AG10803 (cell line): ENCODE measurements at places on chromosomes 1 and 21.

DNA sequence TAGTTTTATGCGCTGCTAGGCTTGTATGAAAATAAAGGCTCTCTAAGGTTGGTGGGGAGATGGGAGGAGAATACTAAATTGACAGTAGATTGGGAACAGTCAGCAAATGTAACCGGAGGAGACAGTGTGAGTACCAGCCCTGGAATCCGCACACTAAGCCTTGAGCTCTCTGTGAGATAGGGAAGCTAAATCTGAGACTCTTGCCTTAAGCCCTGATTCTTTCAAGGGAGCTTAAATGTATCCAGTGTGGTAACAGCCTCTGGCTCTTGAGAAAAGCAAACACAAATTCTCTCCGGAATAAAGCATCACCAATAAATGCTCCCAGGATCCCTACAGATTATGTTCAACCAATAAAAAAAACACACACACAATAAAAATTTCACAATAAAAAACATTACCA, 33.0 kb upstream of the PDPN start:
- no peak for DNase-seq

DNA sequence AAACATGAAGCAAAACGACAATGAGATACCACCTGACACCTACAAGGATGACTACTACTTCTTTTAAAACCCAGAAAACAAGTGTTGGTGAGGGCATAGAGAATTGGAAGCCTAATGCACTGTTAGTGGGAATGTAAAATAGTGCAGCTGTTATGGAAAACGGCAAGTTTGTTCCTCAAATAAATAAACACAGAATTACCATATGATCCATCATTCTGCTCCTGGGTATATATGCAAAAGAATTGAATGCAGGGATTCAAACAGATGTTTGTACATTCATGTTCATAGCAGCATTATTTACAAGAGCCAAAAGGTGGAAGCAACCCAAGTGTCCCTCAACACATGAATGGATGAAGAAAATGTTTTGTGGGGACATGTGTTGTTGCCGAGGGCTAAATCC, 1.4 kb upstream of the S100A8 start:
- DNase-seq, result no peak

DNA sequence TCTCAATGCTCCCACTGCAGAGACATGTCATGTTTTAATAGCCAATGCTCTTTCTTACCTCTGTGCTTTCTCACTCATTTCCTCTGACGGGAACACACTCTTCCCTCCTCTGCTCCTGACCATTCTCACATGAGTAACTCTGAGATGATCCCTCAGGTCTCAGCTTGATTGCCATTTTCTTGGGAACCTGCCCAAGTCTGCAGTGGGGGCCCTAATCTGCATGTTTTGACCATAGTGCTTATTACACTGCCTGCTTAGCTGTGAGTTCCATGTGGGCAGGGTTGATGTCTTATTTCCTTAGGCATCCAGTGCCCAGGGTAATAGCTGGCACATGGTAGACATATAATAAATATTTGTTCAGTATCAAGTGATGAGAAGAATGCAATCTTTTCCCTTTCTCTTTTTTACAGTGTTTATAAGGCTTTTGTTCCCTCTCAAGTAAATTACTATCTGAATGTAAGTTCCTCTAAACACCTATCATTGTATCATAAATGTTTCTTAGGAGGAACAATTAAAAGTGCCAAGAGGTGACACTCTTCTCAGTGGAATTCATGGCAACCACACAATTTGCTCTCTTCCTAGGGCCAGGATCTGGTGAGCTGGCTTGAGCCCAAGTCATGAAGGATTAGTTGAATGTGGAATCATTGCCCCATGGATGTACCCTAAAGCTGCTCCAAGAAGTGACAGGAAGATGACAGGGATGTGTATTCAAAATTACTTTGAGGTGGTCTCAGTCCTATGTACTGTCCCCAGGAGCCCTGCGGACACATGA, 485.4 kb upstream of the USP24 start:
- DNase-seq, result peak; percentile 67

GRCh38 chr1:54937469-54937868, 43.0 kb upstream of the TMEM61 start:
- no peak for DNase-seq

- DNase-seq, result no peak
Measured at GRCh38 chr1:107132780-107133179, 8.1 kb upstream of the NTNG1 start.

GRCh38 chr1:168054117-168054516, 82.6 kb downstream of the GPR161 start:
- no peak for DNase-seq

DNA sequence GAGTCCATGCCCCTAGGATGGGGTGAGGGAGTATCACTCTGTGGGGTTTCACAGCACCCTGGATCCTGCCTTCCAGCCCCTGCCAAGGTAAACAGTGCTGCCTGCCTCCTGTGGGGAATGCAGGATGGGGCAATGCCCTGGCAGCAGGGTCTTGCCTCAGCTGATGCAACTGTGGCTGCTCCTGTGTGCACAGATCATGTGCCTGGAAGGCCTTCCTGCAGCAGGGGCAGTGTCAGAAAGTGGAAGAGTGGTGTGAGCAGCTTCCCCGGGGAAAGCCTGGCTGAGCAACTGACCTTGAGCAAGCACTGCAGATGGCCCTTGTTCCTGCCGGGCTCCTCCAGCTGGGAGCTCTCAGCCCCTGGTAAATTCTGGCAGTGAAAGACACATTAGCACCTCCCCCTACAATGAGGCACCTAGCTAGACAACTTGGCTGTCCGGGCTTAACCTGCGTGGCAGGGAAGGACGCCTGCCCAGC, 9.9 kb downstream of the TOR3A start:
- peak; percentile 96 for DNase-seq

- DNase-seq, result no peak
Measured at GRCh38 chr1:22553991-22554522, 9.2 kb upstream of the EPHA8 start.

- DNase-seq, result no peak
Measured at GRCh38 chr1:39441797-39442196, 49.6 kb upstream of the BMP8A start.

GRCh38 chr1:157968508-157968907, 24.9 kb upstream of the KIRREL1 start:
- peak; percentile 82 for DNase-seq

DNA sequence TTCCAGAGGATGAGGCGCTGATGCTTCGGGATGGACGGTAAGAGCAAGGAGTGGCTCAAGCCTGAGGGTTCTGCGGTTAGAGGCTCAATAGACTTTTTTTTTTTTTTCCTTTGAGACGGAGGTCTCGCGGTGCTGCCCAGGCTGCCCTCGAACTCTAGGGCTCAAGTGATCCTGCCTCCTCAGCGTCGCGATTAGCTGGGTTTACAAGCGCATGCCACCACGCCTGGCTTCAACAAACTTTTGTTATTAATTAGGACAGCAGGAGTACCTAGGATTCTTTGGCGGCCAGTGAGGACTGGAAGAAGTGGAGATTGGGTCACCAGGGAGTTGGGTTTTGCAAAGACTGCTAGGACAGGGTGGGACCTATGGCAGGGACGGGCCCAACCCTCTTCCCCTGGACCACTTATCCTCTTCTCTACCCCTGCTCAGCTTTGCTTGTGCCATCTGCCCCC, 587 bp downstream of the SCNM1 start:
- peak; percentile 81 for DNase-seq

GRCh38 chr1:230636575-230637148, 5.6 kb upstream of the COG2 start:
- DNase-seq, result no peak

- no peak for DNase-seq
Measured at GRCh38 chr1:202205523-202206190, 12.1 kb downstream of the LGR6 start.

DNA sequence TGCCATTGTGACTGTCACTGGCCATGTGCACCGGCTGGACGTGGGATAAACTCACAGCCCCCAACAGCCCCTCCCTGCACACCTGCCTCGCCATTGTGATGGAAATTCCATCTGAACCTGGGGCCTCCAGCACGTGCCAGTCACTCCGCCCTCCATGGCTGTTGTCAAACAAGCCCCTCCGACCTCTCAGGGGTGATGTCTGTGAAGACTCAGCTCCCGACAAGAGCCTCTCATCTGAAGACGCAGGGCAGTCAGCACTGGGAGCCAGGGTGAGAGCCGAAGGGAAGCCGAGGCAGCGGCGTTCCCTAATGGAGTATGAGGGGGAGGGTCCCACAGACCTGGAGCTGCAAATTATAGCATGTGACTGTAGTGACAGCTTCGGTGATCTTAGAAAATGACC, 1.4 kb upstream of the KRTAP10-2 start:
- DNase-seq, result no peak

DNA sequence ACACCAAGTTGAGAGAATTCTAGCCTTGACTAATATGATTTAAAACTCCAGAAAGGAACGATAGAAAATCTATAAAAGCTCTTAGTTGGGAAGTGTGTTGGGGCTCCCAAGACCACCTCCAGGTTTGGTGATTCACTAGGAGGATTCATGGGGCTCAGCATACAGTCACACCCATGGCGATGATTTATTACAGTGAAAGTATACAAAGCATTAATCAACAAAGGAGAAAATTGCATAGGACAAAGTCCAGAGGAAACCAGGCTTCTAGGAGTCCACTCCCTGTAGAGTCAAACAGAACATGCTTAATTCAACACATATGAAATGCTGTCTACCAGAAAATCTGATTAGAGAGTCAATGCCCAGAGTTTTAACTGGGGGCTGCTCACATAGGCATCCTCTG, 4.8 kb downstream of the CDCA8 start:
- no peak for DNase-seq

GRCh38 chr1:203448521-203449061, 27.0 kb upstream of the PRELP start:
- peak; percentile 59 for DNase-seq
